ENCODE measurements at places on chromosomes 1 and 21.
A peak's percentile ranks its signal among the peaks of the same experiment; 100 is the strongest.

- no peak for DNase-seq
Measured at GRCh38 chr21:23804866-23805265, 1802.4 kb downstream of the MRPL39 start.

- no peak for DNase-seq
Measured at GRCh38 chr21:16573578-16573977, 843.8 kb downstream of the USP25 start.

DNA sequence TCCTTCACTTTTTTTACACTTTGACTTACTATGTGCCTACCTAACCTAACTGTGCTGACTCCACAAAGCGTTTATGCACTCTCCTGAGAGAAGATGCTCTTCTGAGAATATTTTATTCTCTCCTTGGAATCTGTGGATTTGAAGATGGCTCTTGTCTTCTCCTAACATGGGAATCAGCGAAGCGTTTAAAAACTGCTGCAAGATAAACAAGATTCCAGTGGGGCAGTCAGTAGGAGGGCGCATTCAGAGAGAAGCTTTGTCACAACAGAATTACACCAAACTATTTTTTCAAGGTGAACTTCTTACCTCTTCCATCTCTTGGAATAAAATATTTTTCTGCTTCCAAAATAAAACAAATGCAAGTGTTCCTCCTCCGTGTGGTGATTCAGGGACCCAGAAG lies 113.1 kb downstream of the FOXD2 start:
- no peak for DNase-seq

- DNase-seq = no peak
Measured at GRCh38 chr1:230878591-230878990, 10.3 kb upstream of the C1orf198 start.

DNA sequence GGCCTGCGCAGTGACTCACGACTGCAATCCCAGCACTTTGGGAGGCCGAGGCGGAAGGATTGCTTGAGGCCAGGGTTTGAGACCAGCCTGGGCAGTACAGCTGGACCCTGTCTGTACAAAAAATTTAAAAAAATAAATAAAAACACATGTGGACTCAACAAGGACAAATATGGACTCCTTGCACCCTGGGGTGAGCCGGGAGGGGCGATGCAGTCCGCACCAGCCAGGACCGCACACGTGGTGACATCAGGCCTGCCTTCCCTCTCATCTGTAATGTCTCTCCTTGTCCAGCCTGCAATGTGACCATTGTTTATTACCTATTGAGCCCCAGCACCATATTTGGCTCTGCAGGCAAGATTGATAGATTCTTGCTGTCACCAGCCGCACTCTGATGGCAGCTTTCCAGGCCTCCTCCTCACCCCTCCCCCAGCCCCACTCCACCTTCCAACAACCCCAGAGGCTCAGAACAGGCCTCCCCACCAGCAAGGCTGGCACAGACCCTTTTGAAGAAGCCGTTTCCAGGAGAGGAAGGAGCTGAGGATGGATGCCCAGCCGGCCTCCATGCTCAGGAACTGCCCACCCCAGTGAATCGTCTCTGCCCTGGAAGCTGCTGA lies 55.2 kb downstream of the IRF2BP2 start:
- DNase-seq = peak; percentile 87

DNA sequence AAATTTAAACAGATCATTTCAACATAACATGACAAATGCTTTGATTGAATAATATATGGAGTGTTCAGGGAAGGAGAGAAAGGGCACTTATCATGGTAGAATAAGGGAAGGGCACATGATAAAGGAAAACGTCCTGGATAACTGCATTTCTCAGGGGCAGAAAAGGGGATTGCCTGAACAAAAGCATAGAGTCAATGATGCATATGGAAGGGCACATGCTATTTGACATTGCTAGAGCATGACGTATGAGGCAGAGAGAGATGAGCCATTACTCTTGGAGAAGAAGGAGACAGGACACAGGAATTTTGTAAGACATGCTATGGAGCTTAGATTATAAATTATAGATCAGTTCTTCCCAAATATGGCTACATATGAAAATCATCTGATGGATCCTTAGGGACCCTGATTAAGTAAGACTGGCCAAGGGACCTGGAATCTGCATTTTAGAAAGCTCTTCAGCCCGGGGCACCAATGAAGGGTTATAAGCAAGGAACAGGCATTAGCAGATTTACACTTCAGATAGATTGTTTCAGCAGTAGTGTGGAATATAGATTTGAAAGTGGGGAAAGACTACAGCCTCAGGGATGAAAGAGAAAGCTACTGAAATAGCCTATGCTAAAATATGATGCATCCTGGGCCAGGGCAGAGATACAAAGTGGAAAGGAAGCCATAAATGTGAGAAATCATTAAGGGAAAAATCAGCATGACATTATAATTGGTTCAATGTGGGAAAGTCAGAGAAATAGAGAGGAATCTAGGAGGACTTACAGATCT lies 21.3 kb downstream of the FMO2 start:
- no peak for DNase-seq

DNA sequence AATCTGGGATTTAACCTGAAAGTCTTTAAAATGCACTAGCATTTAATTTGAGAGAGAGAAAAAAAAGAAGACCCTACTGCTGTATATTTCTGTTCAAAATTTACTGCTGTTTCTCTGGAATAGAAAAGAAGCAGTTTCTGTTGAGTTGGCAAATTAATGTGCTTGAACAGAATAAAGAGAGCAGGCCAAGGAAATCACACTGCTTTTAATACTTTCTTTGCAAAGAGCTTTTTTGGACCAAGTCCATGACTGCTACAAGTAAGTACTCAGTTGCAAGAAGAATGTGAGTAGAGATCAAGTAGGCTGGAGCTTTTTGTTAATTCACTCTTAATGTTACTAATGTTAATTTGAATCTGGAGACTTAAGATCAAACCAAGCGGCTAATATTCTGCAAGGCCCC lies 336.2 kb upstream of the SGIP1 start:
- DNase-seq = no peak

DNA sequence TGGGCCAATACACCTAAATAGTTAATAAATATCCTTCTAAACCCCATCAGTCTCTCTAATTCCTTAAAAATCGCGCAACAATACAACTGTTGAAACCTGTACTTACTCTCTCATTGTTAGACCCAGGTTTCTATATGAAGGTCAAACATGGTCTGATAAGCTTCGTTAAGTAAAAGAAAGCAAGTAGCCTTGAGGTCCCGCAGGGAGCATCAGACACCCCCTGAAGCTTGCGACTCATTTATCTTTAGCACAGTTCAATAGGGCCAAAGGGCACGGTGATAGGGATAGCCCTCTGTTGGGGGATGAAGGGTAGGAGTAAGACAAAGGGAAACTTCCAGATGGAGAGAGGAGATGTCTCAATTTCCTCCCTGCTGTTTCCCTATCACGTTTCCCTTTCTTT lies 27.3 kb upstream of the THEM4 start:
- no peak for DNase-seq

- DNase-seq = peak; percentile 82
Measured at GRCh38 chr1:6033986-6034749, 11.5 kb upstream of the KCNAB2 start.

DNA sequence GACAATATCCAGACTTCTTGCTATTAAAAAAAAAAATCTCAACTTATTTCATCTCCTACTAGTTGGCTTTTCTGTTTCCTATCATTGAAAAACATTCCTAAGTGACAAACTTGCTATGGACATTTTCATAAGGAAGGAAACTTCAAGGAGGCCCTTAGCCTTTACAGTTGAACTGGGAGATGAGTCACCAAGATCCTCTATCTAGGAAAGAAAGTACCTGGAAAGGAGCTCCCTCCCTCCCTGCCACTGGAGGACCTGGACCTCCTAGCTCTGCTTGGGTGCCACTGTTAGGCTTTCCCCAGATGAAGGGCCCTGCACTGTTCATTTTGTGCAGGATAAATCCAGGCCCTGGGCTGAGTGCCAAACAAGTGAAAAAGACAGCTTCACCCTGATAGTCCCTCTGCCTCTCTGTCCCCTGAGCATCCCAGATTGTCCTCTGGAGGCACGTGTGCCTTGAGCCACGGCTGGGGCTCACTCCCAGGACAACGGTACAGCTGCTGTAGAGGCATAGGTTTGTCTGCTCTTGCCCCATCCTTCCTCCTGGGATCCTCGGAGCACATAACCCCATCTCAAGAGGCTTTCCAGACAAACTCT lies 40.2 kb upstream of the SOX13 start:
- DNase-seq = no peak

DNA sequence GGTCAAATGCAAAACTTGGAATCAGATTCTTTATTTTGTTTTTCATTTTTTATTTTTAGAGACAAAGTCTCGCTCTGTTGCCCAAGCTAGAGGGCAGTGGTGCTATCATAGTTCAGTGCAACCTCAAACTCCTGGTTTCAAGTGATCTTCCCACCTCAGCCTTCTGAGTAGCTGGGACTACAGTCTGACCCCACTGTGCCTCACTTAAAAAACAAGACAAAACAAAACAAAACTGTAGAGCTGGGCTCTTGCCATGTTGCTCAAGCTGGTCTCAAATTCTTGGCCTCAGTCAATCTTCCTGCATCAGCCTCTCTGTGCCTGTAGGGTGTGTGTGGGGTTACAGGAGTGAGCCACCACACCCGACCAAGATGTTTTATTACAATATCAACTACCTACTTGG lies 396.0 kb upstream of the USP24 start:
- DNase-seq = no peak

GRCh38 chr1:20426923-20427322 lies 59.1 kb downstream of the CAMK2N1 start:
- DNase-seq = no peak
